ENCODE measurements at places on chromosomes 6 and 20.
A peak's percentile ranks its signal among the peaks of the same experiment; 100 is the strongest.

- no peak for DNase-seq
Measured at GRCh38 chr20:6819599-6819998, 52.1 kb downstream of the BMP2 start.

- DNase-seq: no peak
Measured at GRCh38 chr6:51241376-51241775, 422.7 kb downstream of the TFAP2B start.

- no peak for DNase-seq
Measured at GRCh38 chr6:57302477-57302876, 15.0 kb upstream of the PRIM2 start.

GRCh38 chr20:56925082-56925830 lies 296.1 kb downstream of the TFAP2C start:
- DNase-seq: no peak

DNA sequence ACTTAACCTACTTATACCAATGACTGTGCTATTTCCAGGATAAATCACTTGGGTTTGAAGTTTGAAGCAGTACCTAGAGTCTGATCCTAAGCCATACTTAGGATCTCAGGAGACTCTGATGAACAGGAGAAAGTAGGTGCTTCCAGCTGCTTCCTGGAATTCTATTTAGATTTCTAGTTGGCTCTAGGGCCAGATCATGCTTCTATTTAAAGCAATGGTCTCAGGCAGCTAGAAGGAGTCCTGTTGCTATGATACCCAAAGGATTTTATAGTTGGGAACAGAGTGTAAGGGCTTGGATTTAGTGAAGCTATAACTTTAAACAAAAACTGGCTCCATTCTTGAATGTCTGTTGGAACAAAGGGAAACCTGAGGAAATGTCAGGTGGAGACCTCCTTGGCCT lies 52.4 kb upstream of the TINAG start:
- no peak for DNase-seq

DNA sequence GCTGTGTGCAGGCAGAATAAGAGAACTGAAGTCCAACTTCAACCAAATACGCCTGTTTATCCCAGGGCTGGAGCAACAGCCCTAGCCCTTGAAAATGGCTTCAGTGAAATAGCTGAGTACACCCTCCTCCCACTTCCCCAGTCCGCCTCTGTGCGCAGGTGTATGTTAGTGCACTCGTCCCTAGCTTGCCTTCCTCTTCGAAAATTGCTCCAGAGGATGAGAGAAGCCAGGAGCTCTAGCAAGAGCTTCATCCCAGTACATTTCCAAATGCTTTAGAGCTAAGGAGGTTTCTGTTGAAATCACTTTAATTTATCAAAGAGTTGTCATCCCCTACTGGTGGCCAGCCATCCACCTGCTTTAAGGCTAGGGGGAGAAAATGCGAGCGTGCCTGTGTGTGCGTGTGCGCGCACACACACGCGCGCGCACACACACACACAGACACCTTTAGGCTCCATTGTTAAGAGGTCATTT lies 5.4 kb upstream of the POU3F2 start:
- DNase-seq: no peak

GRCh38 chr6:154683756-154684523 lies 49.3 kb upstream of the SCAF8 start:
- DNase-seq: no peak

DNA sequence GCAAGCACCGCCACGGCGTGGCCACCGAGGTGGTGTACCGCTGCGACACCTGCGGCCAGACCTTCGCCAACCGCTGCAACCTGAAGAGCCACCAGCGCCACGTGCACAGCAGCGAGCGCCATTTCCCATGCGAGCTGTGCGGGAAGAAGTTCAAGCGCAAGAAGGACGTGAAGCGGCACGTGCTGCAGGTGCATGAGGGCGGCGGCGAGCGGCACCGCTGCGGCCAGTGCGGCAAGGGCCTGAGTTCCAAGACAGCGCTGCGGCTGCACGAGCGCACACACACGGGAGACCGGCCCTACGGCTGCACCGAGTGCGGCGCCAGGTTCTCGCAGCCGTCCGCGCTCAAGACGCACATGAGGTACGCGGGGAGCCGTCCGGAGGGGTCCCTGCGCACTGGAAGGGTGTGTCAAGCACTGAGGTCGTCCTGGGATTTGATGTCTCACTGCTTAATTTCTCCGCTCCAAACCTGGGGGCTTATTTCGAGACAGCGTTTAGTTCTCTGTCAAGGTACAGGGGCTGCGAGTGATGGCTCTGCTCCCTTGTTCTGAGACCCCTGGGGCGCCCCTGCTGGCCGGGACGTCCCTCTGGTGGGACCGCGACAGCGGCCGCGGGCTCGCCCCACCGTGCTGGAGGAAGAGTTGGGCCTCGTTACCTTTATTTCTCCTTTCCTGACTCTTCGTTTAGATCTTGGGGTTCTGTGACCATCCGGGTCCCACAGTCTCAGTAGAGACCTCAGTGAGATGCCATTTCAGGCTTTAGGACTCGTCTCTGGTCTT lies 3.6 kb downstream of the GZF1 start:
- no peak for DNase-seq

GRCh38 chr6:28354688-28355554 lies 5.2 kb downstream of the ZKSCAN3 start:
- DNase-seq: no peak

GRCh38 chr6:89724981-89725380 lies 86.4 kb upstream of the LYRM2 start:
- no peak for DNase-seq

GRCh38 chr6:129874837-129875236 lies 13.7 kb upstream of the TMEM244 start:
- DNase-seq: no peak

DNA sequence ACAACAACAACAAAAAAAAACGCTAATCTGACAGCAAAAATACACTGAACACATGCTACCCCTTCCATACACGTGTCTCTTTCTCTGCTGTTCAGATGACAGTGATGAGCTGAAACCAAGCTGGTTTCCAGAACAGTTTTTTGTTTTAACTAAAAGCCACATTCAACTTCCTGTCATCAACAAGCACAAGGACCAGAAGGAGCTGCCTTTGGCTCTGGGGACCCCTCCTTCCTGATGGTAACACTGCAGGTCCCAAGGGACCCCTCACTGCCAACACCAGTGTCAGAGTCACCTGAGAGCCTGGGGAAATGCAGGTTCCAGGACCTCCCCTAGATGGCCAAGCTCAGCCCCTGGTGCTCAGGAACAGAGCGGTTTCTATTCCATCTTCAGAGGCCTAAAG lies 6.0 kb downstream of the CST7 start:
- peak; percentile 85 for DNase-seq

GRCh38 chr6:73519926-73520687 lies 725 bp downstream of the EEF1A1 start:
- DNase-seq: peak; percentile 34

- no peak for DNase-seq
Measured at GRCh38 chr6:136201732-136202131, 48.4 kb downstream of the MTFR2 start.

- no peak for DNase-seq
Measured at GRCh38 chr6:6352772-6353171, 32.3 kb upstream of the F13A1 start.

GRCh38 chr6:27311806-27312145 lies 297 bp downstream of the POM121L2 start:
- DNase-seq: no peak

GRCh38 chr20:11452326-11452725 lies 465.4 kb upstream of the BTBD3 start:
- DNase-seq: no peak

DNA sequence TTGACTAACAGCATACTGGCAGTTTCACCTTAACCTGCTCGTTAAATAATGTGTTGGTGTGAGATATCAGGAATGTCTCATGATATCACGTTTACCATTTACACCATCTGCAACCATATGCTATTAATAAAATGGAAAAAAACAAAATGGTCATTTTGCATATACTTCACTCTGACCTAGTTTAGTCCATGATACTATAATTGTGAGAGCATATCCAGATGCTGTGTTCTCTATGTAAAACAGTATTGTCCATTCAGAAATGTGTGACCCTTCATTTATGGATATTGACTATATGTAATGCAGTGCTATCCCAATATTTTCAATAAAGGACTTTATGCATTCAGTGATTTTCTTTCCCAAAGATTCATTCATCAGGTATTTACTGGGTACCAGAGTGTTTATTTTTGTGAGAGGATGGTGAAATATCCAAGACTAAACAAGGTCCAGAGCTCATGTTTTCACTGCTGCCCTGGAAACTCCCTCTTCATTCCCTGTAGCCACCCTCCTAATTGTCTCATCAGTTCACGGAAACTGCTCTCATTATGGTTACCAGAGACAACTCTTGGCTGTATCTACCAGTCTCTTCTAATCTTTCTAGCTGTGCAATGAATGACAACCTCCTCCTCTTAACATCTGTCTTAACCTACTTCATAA lies 25.7 kb upstream of the HINT3 start:
- DNase-seq: no peak

GRCh38 chr6:11142296-11143027 lies 30.9 kb upstream of the ERVFRD-1 start:
- no peak for DNase-seq

- DNase-seq: peak; percentile 92
Measured at GRCh38 chr20:34709044-34709830, 5.1 kb downstream of the TP53INP2 start.

- no peak for DNase-seq
Measured at GRCh38 chr6:162728197-162728596, 423 bp downstream of the PACRG start.

DNA sequence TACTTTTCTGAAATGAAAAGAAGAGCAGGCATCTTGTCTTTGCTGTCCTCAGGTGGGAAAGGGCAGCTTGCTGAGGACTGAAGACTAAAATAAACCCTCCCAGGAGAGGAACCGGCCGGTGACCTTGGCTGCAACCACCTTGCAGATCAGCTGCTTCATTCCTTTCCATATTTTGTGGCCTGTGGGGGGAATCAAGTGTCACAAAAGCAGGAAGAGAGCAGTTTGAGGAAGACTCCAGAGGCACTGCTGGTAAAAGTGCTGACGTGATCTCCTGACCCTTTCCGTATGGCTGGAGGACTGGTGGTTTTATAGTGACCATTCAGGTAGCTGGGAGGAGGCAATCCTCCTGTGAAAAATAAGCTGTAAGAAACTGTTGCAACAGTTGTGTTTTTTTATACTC lies 157.0 kb downstream of the PLCB4 start:
- no peak for DNase-seq

- peak; percentile 84 for DNase-seq
Measured at GRCh38 chr20:20594171-20594530, 118.3 kb downstream of the RALGAPA2 start.

- no peak for DNase-seq
Measured at GRCh38 chr6:142592876-142593275, 291.1 kb downstream of the ADGRG6 start.

GRCh38 chr6:46338131-46338530 lies 153.1 kb downstream of the RCAN2 start:
- no peak for DNase-seq

DNA sequence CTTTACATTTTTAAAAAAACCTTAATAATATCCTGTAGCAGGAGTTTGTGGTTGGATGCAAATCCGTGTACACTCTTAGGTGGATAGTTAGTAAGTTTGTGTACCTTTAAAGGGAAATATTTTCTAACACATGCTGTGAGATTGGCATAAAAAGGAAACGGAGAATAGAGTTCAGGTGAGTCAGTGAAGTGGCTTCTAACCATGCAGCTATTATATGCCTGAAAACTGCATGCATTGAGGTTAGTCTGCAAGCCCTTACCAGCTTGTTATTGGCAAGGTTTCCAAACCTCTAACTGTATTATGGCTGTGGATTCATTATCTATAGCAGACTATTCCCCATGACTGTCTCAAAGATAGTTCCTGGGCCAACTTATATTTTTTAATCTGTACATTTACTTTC lies 420.6 kb upstream of the MMS22L start:
- no peak for DNase-seq

DNA sequence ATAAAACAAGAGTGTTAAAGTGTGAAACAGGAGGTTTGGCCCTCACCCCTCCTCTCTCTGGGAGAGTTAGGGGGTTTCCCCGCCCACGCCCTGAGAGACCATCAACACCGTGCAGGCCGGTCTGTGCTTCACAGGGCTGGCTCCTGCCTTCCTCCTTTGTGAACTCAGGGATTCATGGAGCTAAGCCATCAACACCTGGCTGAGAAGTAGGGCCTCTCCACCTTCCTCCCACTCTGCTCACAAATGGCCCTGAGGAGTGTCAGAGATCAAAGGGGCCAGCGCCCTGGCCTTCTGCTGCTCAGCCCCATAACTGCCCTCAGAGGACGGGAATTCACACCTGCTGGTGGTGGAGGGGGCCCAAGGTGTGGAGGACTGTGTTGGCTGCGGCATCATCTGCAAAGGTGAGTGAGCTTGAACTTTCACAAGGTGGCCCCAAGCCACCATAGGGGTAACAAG lies 88.6 kb downstream of the PSMB1 start:
- DNase-seq: no peak

DNA sequence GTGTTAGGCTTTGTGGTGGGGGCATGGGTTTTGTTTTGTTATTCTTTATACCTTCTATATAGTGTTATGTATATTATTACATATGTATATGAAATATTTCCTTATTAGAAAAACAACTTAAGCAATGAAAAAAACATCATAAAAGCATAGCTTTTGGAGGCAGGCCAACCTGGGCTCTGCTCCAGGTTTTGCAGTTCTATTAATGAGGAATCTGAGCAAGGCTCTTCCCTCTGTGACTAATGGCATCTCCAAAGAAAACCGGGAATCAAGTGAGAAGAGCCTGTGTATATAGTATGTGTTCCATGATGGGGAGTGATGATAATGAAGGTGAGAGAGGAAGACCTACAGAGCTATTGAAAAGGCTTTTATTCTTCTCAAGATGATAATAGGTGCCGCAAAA lies 291.1 kb downstream of the CLIC5 start:
- no peak for DNase-seq

GRCh38 chr6:56690519-56691285 lies 48.0 kb upstream of the DST start:
- no peak for DNase-seq

DNA sequence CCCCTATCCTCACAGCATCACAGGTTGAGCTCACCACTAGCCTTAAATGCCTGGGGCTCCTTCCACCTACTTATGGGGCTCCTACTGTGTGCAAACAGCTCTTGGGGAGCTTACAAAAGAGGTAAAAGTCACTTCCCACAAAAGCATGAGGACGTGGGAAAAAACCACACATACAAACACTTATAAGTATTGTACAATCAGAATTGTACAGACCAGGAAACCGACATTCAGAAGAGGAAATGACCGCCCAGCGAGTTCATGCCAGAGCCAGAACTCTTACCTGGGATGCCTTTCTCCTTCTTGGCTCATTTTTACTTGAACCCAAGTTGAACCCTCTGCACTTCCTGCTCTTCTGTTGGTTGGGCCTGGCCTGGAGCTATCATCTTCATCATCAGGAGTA lies 6.3 kb upstream of the PPP1R16B start:
- DNase-seq: no peak

GRCh38 chr6:155024391-155025027 lies 29.4 kb downstream of the TIAM2 start:
- DNase-seq: no peak

GRCh38 chr20:1952737-1953530 lies 40.9 kb downstream of the PDYN start:
- peak; percentile 82 for DNase-seq

GRCh38 chr20:9200620-9201019 lies 131.7 kb downstream of the PLCB4 start:
- DNase-seq: no peak

All from NCI-H2171 (cell line).